ENCODE measurements at places on chromosomes 6 and 20. TPM values are rescaled to one million over a fixed set of nuclear protein-coding genes. Genes with fewer than 3 reads are reported as not detected.

DNA sequence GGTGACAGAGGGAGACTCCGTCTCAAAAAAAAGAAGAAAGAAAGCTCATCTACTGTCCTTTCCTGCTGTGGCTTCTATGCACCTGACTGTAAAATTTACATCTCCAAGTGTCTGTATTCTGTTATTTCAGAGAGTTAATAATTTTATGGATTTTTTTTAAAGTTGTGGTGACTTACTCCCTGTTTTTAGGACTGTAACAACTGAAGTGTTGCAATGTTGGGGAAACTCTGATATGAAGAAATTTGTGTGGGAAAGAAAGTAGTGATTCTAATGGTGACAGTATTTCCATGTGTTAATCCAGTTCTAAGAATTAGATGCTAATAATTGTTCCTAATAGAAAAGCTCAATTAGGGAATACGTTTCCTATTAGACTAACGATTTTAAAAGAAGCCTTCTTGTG lies 27.4 kb downstream of the STX11 start:
- no peak for DNase-seq

- peak; percentile 28 for DNase-seq
Measured at GRCh38 chr6:5529733-5530132, 268.4 kb downstream of the FARS2 start.

GRCh38 chr6:10082385-10082784 lies 332.5 kb downstream of the TFAP2A start:
- no peak for DNase-seq

- no peak for DNase-seq
Measured at GRCh38 chr6:134267917-134268361, 50.0 kb downstream of the SGK1 start.

DNA sequence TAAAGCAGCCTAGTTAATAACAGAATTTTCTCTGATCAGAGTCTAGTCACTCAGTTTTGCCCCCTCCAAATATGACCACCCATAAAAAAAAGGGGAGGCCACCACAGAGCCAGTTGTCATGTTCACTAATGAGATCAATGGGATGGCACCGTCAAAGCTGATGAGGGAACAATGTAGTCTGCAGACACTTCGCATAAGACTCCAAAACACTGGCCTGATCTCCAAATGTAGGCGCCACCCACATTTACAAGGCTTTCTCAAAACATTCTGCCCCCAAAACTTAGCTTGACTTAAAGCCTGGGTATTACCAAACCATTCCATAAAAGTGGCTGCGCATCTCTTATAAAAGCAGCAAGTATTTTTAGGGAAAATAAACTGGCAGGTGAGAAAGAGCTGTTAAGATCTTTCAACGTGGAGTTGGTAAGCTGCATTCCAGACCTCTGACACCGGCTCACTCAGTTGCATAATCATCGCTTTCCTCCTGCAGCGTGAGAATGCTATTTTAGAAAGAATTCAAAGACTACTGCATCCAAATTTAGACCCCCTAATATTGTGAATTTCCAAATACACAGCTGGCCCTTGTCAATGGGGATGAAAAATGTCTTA lies 59.3 kb downstream of the TBC1D7 start:
- DNase-seq, result peak; percentile 69

DNA sequence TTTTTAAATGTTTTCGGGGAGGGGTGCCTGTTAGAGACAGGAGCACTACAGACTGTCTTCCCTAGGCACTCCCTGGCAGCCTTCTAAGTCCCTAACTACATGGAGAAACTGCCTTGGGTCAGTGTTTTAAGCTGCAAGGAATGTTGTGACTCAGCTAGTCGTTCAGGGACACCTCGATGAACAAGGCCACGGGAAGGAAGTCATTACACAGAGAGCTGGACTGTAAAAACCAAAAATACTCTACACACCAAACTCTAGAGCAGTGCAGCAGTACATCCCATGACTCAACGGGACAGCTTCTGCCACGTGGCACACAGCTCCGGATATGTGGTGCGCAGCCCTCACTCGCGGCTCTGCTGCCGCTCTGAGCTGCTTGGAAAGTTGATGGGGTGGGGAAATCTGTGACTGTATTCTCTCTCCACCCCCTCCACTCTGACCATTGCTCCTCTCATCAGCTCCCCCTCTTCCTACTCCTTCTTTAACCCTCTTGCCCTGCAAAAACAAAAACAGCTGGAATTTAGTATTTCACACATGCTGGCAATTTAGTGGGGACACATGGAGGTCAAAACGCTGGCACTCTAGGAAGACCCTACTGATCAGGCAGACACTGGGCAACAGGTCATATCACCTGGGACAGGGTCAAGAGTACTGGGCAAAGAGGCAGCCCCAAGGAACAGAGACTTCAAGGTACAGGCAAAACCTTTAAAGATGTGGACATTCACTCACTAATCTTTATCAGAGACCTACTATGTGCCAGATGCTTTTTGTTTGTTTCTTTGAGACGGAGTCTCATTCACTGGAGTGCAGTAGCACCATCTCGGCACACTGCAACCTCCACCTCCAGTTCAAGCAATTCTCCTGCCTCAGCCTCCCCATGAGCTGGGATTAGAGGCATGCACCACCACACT lies 10.9 kb upstream of the LPIN3 start:
- peak; percentile 92 for DNase-seq

DNA sequence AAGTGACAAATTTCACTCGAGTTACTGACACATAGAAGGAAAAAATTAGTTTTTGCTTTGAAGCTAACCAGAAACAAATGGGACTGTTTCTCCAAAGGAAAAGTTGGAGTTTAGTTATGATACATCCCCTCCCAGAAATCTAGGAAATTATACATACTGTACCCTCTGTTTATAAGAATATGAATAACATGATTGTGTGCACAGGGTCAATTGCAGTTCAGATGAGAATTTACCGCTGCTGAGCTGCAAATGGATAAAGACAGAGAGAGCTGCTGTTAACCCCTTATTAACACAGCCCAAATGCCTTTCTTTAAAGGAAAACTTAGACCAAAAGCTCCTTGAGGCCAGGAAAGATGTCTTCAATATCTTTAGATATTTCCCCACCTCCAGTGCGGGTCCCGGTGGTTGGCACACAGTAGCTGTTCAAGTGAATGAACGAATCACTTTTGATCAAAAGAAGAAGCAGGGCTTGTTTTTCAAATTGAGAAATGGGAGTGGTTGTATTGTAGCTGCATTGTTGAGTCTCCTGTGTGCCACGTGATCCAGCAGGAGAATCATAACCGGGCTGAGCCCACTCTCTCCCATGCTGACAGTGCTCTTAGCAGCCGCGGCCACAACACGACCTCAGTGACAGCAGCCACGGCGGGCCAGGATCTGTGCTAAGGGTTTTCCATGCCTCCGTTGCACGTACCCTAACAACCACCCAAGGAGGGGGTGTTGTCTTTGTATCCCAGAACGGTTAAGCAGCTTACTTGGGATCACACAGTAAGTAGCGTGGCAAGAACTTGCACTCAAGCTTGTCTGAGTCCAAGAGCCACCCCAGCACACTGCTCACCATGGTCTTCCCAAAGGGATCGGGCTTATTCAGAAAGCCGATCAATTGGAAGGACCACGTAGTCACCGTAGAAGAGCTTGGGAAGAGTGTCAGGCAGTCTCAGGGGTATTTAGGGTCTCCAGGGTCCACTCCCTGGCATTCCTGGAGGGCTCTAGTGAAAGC lies 53.5 kb upstream of the BMP6 start:
- peak; percentile 16 for DNase-seq

DNA sequence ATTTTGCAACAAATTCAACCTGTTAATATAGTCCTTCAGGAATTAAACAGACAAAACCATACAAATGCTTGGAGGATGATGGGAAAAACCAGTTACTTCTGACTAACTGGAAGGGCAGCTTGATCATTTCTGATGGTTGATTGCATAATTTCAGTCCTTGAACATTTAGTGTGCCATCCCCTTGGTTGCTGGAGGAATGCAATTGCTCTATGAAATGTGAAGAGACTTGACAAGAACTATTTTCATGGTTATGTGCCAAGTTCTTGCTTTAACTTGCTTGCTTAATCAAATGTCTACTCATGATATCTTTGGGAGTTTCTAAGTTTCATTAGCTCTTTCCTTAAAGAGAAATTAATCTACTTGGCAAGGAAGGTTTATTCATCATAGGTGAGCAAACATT lies 45.2 kb downstream of the ANKEF1 start:
- DNase-seq, result peak; percentile 82

GRCh38 chr6:138310821-138311220 lies 66.9 kb upstream of the SMIM28 start:
- DNase-seq, result no peak

GRCh38 chr6:89596056-89596455 lies 42.5 kb downstream of the LYRM2 start:
- DNase-seq, result no peak

- no peak for DNase-seq
Measured at GRCh38 chr20:45993197-45993951, 15.3 kb upstream of the MMP9 start.

Gene LTA
- total RNA-seq, result not detected

Gene LPA
- not detected for total RNA-seq

Gene DEFB129
- not detected for total RNA-seq

Gene PDYN
- not detected for total RNA-seq

Gene ALDH8A1
- total RNA-seq, result 0.09 TPM

Gene CCR6
- total RNA-seq, result not detected

Gene SNAP25
- 0.65 TPM for total RNA-seq
